Thoracic aorta (tissue), 2 donors: ENCODE measurements at places on chromosomes 1 and 21. TPM values are rescaled to one million over a fixed set of nuclear protein-coding genes. Genes with fewer than 3 reads are reported as not detected.

Gene EDARADD
- total RNA-seq: not detected

GRCh38 chr1:107430540-107431228 lies 289.8 kb downstream of the NTNG1 start:
- DNase-seq: no peak

Gene SLC2A5
- 14.7 TPM for total RNA-seq

GRCh38 chr1:228277491-228278431 lies 69.9 kb downstream of the OBSCN start:
- no peak for DNase-seq
